ENCODE measurements at places on chromosomes 4 and X.

DNA sequence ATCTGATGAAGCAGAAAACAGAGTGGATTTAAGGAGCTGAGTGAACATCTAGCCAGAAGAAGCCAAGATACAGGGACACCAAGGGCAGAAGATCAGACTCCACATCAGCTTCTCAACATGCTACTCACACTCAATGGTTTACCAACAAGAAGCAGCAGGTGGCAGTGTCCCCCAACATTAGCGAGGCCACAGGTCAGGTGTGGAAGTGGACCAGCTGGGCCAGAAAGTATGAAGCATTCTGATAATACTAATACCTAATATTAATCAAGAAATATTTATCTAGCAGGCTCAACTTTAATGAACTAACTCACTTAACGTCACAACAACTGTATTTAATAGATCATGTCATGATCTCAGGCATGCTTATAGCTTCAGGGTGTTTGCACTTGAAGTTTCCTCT, 73.4 kb upstream of the TTC29 start:
- peak; percentile 5 for DNase-seq

DNA sequence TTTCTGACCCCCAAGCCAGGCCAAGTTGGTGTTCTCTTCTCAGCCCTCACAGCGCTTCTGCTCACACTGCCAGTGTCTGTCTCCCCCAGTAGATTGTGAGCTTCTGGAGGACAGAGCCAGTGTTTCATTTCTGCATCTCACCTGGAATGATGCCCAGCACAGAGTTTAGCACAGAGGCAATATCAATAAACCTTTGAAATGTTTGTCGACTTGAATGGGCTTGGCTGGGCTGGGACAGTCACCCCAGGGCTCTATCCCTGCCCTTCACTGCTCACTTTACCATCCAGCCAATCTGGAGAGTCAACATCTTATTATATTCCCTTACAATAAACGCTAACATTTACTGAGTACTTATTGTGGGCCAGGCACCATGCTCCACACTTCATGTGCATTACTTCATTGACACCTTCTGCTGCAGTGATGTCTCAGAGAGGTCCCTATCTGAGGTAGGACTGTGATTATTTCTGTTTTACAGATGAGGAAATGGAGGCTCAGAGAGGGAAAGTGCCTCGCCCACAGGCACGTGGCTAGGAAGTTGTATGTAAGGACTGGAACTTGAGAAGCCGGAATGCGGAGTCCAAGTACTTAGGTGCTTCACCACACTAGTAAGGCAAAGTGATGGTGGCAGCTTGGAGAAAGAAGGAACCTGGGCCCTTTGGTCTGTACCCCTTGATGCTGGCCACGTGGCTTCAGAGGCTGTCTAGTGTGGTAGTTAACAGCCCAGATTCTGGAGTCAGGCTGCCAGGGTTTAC, 19.5 kb downstream of the EFNB1 start:
- no peak for DNase-seq

DNA sequence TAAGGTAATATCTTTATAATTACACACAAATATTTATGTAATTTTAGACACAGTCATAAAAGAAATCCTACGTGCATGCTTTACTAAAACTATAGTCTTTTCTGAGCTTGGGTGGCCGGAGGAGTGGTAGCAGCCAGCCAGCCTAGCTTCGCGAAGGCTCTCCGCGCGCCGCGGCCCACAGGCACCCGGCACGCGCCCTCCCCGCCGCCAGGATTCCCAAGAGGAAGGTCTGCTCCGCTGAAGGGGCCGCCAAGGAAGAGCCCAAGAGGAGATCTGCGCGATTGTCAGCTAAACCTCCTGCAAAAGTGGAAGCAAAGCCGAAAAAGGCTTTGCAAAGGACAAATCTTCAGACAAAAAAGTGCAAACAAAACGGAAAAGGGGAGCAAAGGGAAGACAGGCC, 8.7 kb upstream of the PJA1 start:
- DNase-seq = no peak

DNA sequence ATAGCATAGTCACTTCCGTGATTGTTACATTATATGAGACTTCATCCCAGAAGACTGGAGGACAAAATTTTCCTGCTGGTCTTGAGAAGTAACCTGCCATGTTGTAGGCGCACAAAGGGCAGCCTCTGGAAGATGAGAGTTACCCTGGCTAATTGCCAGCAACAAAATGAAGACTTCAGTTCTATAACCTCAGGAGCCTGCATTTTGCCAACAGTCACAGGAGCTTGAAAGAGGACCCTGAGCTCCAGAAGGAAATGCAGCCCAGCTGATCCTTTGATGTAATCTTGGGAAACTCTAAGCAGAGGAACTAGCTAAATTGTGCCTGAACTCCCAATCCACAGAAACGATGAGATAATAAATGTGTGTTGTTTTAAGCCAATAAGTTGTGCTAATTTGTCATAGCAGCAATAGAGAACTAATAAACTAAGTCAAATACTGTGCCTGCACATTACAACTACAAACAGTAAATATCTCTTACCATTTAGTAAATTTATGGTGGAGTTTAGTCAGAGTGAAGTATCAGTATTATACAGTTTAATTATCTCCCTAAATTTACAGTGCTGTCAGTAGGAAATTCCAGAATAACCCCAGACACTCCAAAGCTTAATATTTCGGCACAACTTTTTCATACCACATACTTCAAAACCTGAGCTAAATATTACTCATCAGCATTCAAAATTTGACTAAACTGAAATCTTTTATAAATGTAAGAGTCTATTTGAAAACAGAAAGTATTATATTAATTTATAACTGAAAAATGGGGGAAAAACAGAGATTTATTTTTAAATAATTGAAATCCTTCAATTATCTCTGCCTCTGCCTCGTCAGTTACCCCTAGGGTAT, 90.1 kb upstream of the MAPK10 start:
- DNase-seq = no peak

- DNase-seq = no peak
These were observed 10.0 kb upstream of the ELF4 start for GRCh38 chrX:130120321-130120731.

- DNase-seq = no peak
These were observed 490.8 kb downstream of the RAPGEF2 start for GRCh38 chr4:159593681-159594080.

- no peak for DNase-seq
These were observed 85.6 kb downstream of the ZNF330 start for GRCh38 chr4:141306331-141306730.

DNA sequence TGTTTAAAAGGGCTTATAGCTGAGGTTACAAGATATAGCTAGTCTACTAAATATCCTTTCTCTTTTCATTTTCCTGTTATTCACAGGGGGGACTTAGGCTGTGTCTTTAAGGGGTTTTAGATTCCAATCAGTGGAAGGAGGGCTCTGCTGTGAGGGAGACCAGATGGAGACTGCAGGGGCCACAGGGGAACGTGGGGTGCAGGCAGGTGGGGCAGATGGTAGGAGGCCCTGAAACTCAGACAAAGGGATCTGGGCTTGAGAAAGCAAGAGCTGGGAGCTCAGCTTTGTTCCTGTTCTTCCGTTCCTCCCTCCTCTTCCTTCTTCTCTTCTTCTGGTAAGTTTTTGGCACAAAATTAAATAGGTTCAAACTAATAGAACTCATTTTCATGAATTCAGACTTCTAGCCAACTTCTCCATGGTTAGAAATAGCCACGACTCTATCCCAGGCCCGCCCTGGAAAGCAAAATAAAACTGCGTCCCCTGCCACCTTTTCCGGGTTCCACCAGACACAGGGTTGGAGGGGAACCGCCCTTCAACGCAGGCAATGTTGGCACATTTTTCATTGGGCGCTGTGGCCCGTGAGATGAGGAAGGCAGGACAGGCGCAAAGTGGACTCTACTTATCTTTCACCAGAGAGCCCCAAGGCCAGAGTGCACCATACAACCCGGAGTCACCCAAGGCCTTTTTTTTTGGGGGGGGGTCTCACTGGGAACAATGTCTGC, 3.5 kb upstream of the TMSB4X start:
- DNase-seq = no peak

DNA sequence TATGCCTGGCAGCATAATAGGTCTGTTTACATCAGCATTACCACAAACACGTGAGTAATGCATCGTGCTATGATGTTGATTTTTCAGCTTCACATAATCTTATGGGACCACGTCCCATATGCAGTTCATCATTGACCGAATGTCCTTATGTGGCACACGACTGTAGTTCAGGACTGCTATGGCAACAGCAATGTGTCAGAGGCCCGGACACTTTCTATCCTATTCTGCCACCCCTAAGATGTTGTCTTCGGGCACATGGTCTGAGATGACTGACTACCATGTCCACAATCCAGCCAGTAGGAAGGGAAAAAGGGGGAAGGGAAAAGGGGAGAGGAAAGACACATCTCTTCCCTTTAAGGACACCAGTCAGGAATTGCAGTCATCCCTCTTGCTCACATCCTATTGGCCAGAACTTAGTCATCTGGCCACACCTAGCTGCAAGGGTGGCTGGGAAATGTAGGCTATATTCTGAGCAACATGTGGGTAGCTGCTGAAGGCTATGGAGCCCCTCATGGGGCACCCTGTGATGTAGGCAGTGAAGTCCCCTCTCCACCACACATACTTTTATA, 196.0 kb upstream of the RBPJ start:
- DNase-seq = no peak

GRCh38 chrX:46758956-46759644, at the start of gene SLC9A7:
TSS of gene SLC9A7 (minus strand) at chrX:46759118. CDS start at chrX:46759029, 89 bp downstream.
- DNase-seq = peak; percentile 59
